CD4-positive, alpha-beta T cell treated with Interleukin-1 beta for 1 hour (primary cell): ENCODE measurements at places on chromosomes 6 and 20.

DNA sequence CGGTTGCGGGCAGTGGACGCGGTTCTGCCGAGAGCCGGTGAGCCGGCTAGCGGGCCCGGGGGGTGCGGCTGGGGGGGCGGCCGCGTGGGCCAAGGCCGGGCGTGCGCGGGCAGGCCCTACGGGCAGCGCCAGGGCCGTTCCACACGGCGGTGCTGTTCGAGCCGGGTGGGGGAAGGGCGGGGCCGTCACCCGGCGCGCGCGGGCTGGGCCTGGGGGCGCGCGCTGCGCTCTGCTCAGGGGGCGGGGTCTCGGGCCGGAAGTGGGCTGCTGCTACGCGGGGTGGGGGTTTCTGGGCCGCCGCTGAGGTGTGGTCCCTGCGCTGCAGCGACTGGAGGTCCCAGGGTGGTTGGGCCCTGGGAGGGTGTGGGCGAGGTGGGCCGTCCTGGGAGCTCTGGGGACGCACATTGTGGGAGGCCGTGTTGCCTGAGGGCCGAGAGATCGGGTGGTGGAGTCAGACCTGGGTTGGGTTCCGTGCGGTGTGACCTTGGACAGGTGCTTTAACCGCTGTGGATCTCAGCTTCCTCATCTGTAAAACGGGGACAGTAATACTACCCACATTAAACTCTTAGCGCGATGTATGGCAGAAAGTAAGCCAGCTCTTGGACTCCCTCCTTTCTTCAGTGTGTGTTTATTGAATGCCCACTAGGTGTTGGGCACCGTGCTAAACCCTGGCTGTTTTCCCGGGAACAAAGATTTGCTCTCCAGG, 391 bp downstream of the MAPRE1 start:
- no peak for DNase-seq

- peak; percentile 87 for DNase-seq
These were observed at the start of gene MTRF1L for GRCh38 chr6:153002613-153003365. MTRF1L (minus strand) TSS chr6:153002709; CDS start chr6:153002685, 24 bp downstream.

GRCh38 chr6:1406306-1407072, 17.1 kb downstream of the FOXF2 start:
- DNase-seq = no peak

DNA sequence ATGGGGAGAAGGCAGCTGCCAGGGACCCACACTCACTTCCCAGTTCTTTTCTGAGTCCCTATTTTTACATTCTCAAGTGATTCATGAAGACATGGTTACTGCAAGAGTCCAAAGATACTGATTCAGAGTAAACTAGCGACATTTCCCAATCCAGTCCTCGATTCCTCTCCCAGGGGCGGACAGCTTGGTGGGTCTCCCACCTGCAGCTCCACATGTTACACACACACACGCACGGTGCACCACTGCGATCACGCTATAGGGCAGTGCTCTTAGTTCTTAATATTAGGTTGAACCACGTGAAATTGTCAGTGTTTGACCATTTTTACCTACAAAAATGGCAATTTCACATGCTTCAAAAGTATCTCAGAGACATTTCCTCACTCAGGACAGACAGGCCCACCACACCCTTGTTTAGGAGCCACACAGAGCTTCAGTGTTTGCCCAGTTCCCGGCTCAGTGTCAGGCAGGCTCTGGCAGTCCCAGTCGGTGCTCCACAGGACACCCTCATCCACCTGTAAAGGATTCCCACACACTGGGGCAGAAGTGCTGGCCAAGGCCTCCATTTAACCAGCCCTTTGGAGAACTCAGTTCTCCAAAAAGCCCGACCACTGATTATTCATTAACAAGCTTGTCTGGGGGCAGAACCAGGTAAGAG, 51.8 kb downstream of the RRBP1 start:
- no peak for DNase-seq
